Activated CD8-positive, alpha-beta memory T cell treated with anti-CD3 and anti-CD28 coated beads for 1 hour (primary cell): ENCODE measurements at places on chromosomes 5 and 9.

DNA sequence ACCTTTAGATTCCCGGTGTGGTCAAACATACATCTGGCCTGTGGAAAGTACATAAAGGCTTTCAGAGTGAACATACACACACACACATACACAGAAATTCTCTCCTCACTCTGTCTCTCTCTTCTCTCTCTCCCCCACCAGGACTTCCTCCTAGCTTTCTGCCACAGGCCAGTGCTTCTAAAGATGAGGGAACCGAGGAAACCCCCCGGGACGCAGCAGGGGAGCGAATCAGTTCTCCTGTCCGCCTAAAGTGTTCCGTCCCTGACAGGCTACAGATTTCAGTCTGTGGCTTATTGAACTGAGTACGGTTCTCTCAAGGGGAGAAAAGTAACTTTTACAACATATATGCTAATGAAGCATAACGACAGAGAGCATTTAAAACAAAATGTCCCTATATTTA is 75.8 kb downstream of the MED27 start:
- no peak for DNase-seq

DNA sequence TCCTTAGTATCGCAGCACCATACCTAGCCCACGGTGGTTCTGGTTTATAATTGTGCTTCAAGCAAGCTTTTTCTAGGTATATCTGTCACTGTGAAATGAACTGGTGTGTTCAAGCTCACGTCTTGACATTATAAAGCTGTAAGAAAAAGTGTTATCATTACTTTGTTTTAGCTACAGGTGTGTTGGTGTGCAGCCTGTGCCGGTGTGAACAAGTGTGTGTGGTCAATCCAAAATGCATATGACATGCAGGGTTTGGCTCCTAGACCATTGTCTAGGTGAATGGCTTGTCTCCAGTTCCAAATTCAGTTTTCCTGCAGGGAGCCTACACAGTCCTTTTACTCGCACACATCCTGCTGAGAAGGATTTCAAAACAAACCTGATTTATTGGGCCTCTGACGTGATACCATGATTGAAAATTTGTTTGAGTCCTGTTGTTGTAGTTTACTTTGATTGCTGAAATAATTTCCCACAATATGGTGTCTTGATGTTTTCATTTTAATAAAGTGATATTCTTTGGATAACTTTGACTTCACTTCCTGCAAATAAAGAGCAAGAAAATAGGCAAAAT is 3.7 kb downstream of the LSM11 start:
- no peak for DNase-seq

DNA sequence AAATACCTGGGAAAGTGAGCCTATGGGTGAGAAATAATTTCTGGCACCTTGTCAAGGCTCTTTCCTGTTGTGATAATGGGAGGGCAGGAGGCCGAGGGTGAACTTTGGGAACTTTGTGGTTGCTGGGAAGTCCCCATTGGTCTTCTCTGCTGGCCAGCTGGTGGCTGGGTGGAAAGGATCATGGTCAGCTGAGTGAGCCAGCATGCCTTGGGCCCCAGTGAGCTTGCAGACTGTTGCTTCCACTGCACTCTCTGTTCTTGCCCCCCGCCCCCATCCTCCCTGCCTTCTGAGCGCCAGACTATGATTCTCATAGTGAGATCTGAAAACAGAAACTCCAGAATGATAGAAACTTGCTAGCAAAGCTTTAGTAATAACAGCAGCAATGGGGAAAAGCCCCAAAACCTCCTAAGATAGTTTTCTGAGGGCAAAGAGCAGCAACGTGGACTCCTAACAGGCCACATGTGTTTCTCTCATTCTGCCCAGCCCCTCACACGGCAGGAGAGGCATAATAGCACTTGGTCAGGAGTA is 139.2 kb upstream of the SMARCA2 start:
- DNase-seq, result no peak

DNA sequence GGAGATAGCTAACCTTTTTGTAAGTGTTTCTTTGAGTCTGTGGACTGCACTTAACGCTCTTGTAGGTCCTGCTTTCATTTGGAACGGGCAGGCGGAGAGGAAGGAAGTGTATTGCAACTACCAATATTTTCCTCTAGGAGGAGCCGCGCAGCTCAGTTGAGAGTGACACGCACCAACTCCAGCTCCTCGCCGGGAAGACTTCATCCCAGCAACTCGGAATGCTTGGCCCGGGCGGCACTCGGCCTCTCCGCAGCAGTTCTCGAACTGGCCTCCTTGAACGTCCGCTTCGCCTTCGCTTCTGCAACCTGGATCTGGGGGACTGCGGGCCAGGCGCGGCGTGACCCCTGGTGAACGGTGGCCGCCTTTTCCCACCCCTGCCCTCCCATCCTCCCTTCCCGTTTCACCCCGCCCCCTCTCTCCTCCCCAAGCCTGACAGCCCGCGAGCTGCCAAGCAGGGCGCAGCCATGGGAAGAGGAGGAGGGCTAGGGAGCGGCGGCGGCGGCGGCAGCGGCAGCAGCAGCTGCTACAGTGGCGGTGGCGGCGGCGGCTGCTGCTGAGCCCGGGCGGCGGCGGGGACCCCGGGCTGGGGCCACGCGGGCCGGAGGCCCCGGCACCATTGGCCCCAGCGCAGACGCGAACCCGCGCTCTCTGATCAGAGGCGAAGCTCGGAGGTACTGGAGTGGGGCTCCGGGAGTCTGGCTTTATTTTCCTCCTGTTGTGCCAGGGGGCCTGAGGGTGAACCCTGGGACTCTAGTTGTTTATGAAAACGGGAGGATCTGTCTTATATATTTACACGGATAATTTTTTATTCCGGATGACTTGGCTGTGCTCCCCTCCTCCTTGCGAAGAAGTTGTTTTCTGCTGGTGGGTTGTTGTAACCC is at the start of gene GHR:
TSS of gene GHR (plus strand) at position 155 of the 881 bp plus-strand sequence. CDS start 142,436 bp downstream, outside the sequence.
- no peak for DNase-seq

DNA sequence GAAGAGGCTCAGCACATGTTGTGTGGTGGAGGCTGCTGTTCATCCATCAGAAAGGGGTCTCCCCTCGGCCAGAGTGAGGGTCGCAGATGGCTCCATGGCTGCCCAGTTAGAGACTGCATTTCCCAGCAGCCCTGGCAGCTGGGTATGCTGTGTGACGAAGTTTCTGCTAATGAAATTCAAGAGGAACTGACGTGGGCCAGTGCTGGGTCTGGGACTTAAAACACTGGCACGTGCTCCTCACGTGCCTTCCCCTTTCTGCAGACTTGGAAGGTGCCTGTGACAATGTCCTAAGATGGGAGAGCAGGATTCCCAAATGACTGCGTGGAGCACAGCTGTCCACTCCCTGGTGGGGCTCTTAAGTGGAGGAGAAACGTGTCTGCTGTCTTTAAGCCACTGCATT is 114.5 kb upstream of the RAPGEF1 start:
- DNase-seq, result no peak

DNA sequence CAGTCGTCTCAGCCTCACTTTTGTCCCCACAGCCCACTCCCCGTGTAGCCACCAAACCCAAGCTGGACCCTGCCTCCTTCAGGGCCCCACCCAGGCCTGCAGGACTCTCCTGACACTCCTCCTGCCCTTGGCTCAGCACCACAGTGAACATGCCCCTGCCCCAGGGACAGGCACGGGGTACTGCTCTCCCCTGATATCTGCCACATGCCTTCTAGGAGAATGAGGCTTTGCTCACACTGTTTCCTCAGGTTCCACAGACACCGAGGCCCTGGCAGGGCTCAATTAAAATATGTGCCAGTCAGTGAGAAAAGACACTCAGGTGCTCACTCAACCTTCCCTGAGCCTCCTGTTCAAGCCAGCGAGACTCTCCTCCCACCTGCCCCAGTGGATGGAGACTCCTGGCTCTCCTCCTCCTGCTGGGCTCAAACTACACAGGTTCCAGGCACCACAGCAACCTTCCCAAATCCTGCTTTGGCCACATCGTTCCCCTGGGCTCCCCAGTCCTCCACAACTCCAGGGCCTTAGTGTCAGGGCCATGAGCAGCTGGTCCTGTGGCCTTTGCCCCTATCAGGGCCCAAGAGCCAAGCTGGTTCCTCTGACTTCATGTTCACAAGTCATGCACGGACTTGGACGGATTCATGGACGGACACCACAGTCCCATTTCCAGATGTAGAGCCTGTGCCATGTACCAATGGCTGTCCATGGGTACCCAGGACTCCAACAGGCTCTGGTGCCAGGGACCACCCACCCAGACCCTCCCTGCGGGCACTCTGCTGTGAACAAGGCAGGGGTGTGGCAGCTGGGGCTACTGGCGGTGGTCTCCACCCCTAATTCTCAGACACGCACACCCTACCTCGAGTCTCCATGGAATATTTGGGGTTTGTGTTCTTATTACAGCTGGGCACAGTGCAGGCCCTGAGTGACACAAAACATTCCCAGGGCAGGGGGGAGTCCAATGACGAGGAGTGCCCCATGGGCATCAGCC is 36.6 kb downstream of the BICD2 start:
- no peak for DNase-seq

GRCh38 chr5:132491368-132492364 is 1.1 kb upstream of the IRF1 start:
- no peak for DNase-seq

- DNase-seq, result no peak
Measured at GRCh38 chr9:86639899-86640379, 285.7 kb upstream of the TUT7 start.

- DNase-seq, result no peak
Measured at GRCh38 chr5:104628911-104629310, 1066.3 kb upstream of the NUDT12 start.

DNA sequence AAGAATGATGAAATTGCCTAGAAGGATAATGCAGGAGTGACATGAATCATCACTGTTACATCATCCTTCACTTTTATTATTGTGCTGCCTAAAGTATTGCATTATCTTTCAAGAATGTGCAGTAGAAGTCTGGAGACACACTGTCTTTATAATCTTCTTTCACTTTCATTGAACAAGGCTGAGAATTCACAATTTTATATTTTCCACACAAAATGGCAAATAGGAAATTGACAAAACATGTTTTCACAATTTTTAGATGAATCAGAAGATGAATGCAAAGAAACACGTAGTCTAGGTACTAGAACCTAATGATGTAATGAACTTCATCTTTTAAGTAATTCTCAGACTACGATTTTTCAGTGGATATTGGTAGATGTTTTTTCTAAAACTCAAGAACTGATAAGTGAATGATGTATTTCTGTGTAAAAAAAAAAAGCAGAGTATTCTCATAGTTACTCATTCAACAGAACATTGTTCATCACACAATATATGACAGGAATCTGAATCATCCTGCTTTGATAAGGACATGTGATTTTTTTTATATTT is 131.5 kb upstream of the GRHPR start:
- no peak for DNase-seq

GRCh38 chr5:3251784-3252183 is 343.8 kb upstream of the IRX1 start:
- no peak for DNase-seq

DNA sequence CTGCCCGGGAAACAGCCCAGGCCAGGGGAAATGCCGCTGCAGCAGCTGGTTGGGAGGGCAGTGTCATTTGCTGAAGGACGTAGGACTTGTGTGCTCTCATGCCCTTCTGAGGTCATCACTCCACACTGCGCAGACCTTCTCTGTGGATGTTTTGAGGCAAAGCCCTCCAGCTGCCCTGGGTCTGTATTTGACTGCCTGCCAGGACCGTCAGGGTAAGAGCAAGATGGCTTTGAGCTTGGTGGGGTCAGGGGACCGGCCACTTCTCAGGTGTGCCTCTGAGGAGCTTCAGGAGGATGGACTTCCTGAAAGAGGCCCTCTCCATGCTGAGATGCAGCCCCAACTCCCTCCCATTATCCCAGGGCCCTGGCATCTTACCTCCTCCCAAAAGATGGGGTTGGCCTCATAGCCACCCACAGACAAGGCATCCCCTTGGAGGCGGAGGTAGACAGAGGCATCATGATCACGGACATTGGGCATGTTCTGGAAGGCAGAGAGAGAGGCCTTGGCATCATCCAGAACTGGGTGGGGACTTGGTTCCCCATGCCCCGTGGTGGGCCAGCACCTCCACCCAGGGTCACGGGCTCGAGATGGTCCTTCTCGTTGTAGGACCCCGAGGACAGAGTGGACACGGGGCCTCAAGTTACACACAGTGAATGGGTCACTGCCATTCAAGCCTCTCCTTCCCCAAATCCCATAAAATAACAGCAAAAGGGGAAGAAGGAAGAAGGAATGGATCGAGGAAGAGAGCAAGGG is 19.4 kb downstream of the SARDH start:
- no peak for DNase-seq

DNA sequence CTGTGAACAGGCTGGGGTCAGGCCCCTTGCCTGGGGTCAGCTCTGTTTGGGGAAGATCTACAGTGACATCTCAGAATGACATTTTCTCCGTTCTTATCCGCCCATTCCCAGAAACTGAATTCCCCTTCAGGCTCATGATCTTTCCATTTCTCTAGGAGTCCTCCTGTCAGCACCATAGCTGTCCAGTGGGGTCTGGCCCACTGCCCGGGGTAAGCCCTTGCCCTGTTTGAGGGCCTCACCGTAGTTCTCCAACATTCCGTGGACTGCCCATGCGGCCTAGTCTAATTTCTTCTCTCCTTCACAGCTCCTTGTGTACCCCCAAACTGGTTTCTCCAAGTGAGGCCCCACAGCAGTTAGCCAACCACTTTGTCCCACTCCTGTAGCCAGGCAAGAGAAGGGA is 68.4 kb downstream of the ENTREP1 start:
- no peak for DNase-seq

DNA sequence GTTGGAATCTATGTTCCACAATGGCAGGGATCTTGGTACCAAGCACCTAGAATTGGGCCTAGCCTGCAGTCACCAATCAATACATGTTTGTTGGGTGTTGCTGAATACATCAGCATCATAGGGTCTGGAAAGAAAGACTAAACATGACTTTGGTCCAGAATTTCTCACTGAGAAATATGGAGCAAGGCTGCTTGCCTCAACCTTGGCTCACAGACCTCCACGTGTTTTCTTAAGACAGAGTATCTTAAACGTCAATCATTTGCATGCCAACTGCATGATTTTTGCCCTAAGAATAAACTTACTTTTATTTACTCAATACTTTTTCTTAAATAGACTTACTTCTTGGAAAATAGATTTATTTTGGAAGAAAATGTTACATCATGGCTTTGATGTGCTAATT is 22.7 kb upstream of the TRAF1 start:
- no peak for DNase-seq

GRCh38 chr5:179912386-179912785 is 4.7 kb upstream of the TBC1D9B start:
- no peak for DNase-seq

GRCh38 chr5:73892806-73893205 is 266.8 kb downstream of the ARHGEF28 start:
- no peak for DNase-seq

DNA sequence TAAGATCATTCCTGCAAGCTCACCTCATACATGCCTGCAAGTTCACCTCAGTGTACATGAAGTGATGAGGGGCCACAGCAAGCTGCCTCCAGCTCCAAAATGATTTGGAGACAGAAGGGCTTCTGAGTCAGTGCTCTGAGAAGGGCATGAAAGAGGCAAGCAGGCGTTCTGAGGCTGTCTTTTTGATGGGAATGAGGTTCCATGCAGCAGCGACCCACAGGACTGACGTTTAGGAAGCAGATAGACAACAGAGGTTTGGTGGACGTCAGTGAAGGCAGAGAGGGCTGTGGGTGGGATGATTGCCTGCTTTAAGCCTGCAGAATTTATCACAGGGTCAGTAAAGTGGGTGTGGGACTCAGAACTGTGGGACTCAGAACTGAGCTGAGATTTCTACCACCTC is 8.9 kb upstream of the SMIM32 start:
- no peak for DNase-seq
